ENCODE measurements at places on chromosomes 2 and 18.

- DNase-seq: no peak
Observed at GRCh38 chr2:231467016-231467545, 2.8 kb upstream of the NCL start.

- no peak for DNase-seq
Observed at GRCh38 chr18:80140455-80140985, 31.5 kb downstream of the ADNP2 start.

DNA sequence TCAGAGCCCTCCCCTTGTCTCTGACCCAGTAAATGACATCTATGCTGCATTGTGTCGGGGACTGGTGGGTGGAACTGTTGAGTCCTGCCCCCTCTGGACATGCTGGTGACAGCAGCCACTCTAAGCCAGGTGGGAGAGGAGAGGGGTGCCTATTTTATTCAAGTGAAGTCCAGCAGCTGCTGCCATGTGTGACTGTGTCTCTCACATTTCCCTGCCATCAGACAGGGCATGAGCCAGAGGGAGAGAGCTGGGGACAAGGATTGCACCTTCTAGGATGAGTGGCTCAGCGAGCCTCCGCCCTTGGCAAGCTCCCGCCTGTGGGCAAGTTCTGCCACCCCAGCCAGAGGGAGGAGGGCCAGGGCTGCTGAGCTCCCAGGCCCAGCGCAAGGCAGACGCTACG is 13.7 kb downstream of the NGEF start:
- no peak for DNase-seq

- DNase-seq: no peak
Observed at GRCh38 chr2:190853531-190854383, 26.9 kb upstream of the GLS start.

DNA sequence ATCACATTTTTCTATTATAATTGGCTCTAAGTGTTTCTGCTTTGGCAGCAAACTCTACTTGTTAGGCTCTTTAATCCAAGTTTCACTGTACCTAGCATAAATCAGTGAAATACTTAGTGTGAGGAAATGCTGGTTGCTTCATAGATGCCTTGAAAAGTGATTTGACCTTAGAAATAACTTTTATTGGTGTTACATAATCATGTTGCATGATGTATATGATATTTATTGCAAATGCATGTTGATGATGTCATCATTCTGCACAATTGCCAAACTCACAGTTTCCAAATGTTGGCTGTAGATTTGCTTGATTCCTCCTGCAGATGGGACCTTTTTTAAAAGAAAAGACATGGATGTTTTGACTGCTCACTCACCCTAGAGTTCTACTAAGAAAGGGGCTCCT is 137.6 kb upstream of the BCL2L11 start:
- DNase-seq: no peak
